ENCODE measurements at places on chromosomes 16 and 17.

- H3K36me3 ChIP-seq: no peaks in the 10 kb centered on the region
- no peaks in the 10 kb centered on the region for H3K27me3 ChIP-seq
- H3K27ac ChIP-seq: peak overlapping the region; percentile 64
- H3K4me1 ChIP-seq: peaks cover 12% of the 10 kb centered on the region
These were observed 39.0 kb upstream of the EMP2 start for GRCh38 chr16:10619271-10619849.

GRCh38 chr17:42088736-42089135 is 9.5 kb downstream of the ZNF385C start:
- no peaks in the 10 kb centered on the region for H3K36me3 ChIP-seq
- no peaks in the 10 kb centered on the region for H3K27me3 ChIP-seq
- H3K27ac ChIP-seq: no peak overlapping the region
- H3K4me1 ChIP-seq: no peaks in the 10 kb centered on the region
- no peak for DNase-seq
- no peak overlapping the region for H3K4me3 ChIP-seq

DNA sequence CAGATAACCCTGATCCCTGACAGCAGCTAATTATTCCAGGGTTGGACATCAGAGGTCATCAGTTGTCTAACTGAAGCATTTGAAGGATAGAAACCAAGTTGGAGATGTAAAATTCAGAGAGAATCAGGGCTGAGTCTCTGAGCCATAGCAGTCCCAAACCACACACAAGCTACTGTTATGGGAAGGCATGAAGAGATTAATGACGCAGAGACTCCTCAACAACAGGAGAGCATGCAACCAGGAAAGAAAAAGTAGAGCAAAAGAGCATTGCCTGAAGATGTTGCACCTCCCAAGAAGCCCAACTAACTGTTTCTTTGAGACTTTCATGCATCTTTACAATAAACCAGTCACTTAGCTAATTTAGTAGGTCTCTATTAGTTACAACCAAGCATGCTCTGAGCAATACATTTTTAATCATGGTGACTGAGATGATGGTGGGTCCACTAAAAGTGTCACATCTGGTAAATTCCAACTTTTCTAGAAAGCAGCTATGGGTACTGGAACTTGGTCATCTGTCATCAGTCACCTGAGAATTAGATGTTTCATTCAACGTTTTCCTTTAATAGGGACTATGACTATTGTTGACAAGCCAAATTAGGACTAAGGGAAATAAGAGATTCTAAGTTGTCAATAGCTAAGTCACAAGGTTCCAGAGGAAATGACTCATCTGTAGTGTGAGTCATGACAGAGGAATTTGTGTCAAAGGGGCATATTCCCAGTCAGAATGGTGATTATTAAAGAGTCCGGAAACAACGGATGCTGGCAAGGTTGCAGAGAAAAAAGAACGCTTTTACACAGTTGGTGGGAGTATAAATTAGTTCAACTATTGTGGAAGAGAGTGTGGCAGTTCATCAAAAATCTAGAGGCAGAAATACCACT is 239.8 kb downstream of the CHD9NB start:
- peaks cover 4% of the 10 kb centered on the region for H3K27me3 ChIP-seq
- no peak overlapping the region for H3K27ac ChIP-seq
- H3K4me3 ChIP-seq: no peak overlapping the region
- no peaks in the 10 kb centered on the region for H3K36me3 ChIP-seq
- H3K4me1 ChIP-seq: no peaks in the 10 kb centered on the region
- no peak for DNase-seq

- no peak overlapping the region for H3K4me3 ChIP-seq
- no peak overlapping the region for H3K27ac ChIP-seq
- H3K36me3 ChIP-seq: no peaks in the 10 kb centered on the region
These were observed 56.2 kb downstream of the TK2 start for GRCh38 chr16:66493490-66494401.

GRCh38 chr16:83109490-83110125 is 482.8 kb downstream of the CDH13 start:
- no peak for DNase-seq
- no peak overlapping the region for H3K27ac ChIP-seq
- H3K27me3 ChIP-seq: no peaks in the 10 kb centered on the region
- no peaks in the 10 kb centered on the region for H3K4me1 ChIP-seq

DNA sequence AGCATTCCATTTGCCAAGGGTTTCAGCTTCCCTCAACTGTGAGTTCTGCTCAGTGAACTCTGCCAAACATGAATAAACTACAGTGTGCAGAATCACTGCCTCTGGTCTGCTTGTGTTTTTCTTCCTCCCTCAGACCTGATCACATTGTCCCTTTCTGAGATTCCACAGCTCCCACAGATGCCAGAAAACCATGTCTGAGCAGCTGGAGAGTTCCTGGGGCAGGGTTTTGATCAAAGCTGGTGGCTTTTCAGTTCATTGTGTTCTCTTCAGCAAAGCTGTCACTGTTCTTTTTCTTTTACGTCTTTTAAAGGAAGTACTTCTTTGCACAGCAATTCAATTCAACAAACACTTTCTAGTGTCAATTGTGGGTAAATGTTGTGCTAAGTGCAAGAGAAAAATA is 555.8 kb downstream of the RBFOX1 start:
- no peaks in the 10 kb centered on the region for H3K36me3 ChIP-seq
- H3K27me3 ChIP-seq: no peaks in the 10 kb centered on the region
- DNase-seq: no peak
- H3K4me3 ChIP-seq: no peak overlapping the region
- no peak overlapping the region for H3K27ac ChIP-seq

DNA sequence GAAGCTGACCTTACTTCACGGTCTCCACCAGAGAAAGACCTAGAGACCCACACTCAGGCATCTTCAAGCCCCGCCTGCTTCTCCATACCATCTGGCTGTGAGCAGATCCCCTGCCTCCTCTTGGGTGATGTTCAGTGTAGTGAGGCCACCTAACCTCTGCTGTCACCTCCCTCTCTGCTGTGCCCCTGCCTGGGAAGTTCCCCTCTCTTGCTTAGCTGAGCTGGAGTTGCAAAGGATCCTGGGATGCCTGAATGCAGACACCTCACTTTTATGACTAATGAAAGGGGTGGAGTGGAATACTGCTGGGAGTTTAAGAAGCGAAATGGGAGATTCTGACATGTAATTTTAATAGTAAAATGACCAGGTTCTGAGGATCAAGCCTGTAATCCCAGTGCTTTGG is 5.8 kb downstream of the IRX3 start:
- no peak for DNase-seq
- peaks cover 7% of the 10 kb centered on the region for H3K36me3 ChIP-seq
- no peak overlapping the region for H3K27ac ChIP-seq
- no peak overlapping the region for H3K4me3 ChIP-seq
- H3K27me3 ChIP-seq: no peaks in the 10 kb centered on the region
- H3K4me1 ChIP-seq: peaks cover 8% of the 10 kb centered on the region

GRCh38 chr16:57695680-57696069 is 1.1 kb downstream of the DRC7 start:
- H3K27ac ChIP-seq: no peak overlapping the region
- DNase-seq: no peak
- no peaks in the 10 kb centered on the region for H3K27me3 ChIP-seq
- no peaks in the 10 kb centered on the region for H3K4me1 ChIP-seq
- H3K4me3 ChIP-seq: no peak overlapping the region
- no peaks in the 10 kb centered on the region for H3K36me3 ChIP-seq

All from heart left ventricle (tissue), 16 donors.